ENCODE measurements at places on chromosomes 7 and 10. TPM values are rescaled to one million over a fixed set of nuclear protein-coding genes. Genes with fewer than 3 reads are reported as not detected.

The CCL26 gene
- total RNA-seq, result not detected

The OR13A1 gene
- total RNA-seq, result not detected

The CYP3A7 gene
- not detected for total RNA-seq

The HOXA3 gene
- total RNA-seq, result not detected

The PILRA gene
- total RNA-seq, result 2.0 TPM

The SLC25A13 gene
- 24.9 TPM for total RNA-seq

The LRRC27 gene
- 12.2 TPM for total RNA-seq

The TCAF2 gene
- total RNA-seq, result 0.09 TPM

The HMX2 gene
- total RNA-seq, result not detected

The MYL7 gene
- not detected for total RNA-seq

The CDHR3 gene
- 13.9 TPM for total RNA-seq

The TRAPPC14 gene
- 22.6 TPM for total RNA-seq

The AKR1C8 gene
- total RNA-seq, result 0.48 TPM

The ASB10 gene
- total RNA-seq, result not detected

The PALD1 gene
- total RNA-seq, result 9.9 TPM

The ASIC3 gene
- 6.7 TPM for total RNA-seq

The SMKR1 gene
- 1.7 TPM for total RNA-seq

The PRPF18 gene
- total RNA-seq, result 21.9 TPM

The TMEM178B gene
- total RNA-seq, result 2.8 TPM

The GJC3 gene
- total RNA-seq, result not detected

The CTAGE8 gene
- 2.8 TPM for total RNA-seq

The CHST15 gene
- 2.7 TPM for total RNA-seq

The PHYHIPL gene
- total RNA-seq, result 0.33 TPM

The C10orf143 gene
- total RNA-seq, result 2.0 TPM

The ENTPD1 gene
- total RNA-seq, result 0.37 TPM

The ZC3HAV1 gene
- 17.2 TPM for total RNA-seq

The CALY gene
- not detected for total RNA-seq

The ITGA8 gene
- 0.07 TPM for total RNA-seq

The TBC1D12 gene
- 1.6 TPM for total RNA-seq

The VSIR gene
- not detected for total RNA-seq

The SDK1 gene
- total RNA-seq, result 14.7 TPM

The OPN1SW gene
- not detected for total RNA-seq

The KDM7A gene
- total RNA-seq, result 9.6 TPM

The CLDN4 gene
- 0.17 TPM for total RNA-seq

The PRSS1 gene
- total RNA-seq, result not detected

The CRYGN gene
- 0.13 TPM for total RNA-seq

The USP54 gene
- 35.4 TPM for total RNA-seq

The SPAG6 gene
- 0.74 TPM for total RNA-seq

The METTL27 gene
- total RNA-seq, result not detected

The THSD7A gene
- 0.64 TPM for total RNA-seq

The RHBDD2 gene
- total RNA-seq, result 86.5 TPM

The ZNF117 gene
- 8.2 TPM for total RNA-seq

The PAX2 gene
- not detected for total RNA-seq

The AVPI1 gene
- 2.6 TPM for total RNA-seq

The HKDC1 gene
- 0.79 TPM for total RNA-seq

The LFNG gene
- 11.7 TPM for total RNA-seq

The ZCWPW1 gene
- total RNA-seq, result 1.1 TPM

The CH25H gene
- 0.56 TPM for total RNA-seq

The NXPH1 gene
- not detected for total RNA-seq
